Tibial nerve (tissue), 4 donors: ENCODE measurements at places on chromosomes 3 and 15.

GRCh38 chr3:15310491-15311370, 21.7 kb downstream of the SH3BP5 start:
- DNase-seq = no peak

DNA sequence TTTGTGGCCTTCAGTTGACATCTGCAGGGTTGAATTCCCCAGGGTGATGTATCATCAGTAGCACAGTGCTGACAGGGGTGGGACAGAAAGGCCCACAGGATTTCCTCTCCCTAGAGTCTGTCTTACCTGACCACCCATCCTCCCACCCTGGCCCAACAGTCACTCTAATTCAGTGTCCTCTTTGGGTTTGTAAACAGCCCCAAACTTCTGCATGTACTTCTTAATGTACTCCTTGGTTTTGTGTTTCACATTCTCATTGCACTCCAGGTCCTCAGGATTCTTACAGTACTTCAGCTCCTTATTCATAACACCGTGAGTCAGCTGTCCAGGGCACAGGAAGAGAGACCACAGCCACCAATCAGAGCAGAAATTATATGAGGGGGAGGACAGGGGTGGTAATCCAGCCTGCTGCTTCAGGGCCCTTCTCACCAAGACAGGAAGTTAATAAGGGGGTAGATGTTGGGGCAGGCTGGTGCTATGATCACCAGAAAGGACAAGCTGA, 37.5 kb downstream of the NBEAL2 start:
- no peak for DNase-seq

DNA sequence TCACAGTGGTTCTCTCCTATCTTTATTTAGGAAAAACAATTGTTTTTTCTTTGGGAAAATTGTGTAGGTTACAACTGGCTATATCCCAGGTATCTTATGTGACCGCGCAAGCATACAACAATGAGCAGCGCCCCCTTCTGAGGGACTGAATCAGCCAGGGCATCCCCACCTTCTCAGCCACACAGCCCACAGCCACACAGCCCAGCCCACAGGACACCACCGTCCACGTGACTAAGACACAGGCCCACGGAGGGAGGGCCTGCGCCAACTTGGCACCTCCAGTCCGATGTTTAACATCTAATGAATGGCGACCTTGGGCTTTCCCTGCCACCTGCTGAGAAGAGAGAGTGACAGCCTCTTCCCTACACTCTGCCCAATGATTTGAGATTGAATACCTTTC, 68.1 kb downstream of the ATP10A start:
- no peak for DNase-seq

GRCh38 chr3:152190636-152191183, 78.0 kb upstream of the MBNL1 start:
- DNase-seq = no peak

GRCh38 chr3:189637750-189638149, 6.6 kb downstream of the TP63 start:
- DNase-seq = no peak

GRCh38 chr3:52873433-52874159, 23.8 kb downstream of the STIMATE start:
- DNase-seq = no peak

- no peak for DNase-seq
Measured at GRCh38 chr3:196216681-196217211, 412 bp downstream of the SLC51A start.

GRCh38 chr3:160569894-160570652, 4.7 kb upstream of the KPNA4 start:
- no peak for DNase-seq

GRCh38 chr3:71384388-71384787, 199.1 kb downstream of the FOXP1 start:
- DNase-seq = no peak

DNA sequence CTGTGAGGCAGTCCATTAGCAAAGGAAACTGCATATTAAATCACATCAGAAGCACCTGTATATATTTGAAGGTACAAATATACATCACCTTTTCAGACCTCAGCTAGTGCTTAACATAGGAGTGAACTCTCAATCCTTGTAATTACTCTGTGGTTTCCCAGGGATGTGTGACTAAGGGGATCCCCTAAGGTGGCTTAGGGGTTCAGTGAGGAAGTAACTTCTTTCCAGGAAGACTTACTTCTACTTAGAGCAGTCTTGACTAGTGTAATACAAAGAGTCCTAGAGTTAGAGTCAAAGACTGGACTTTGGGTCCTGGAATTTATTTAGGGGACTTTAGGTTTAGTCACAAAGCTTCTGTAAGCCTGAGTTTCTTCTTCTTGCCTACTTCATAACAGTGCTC, 8.7 kb upstream of the SUMF1 start:
- no peak for DNase-seq

- DNase-seq = no peak
Measured at GRCh38 chr3:137767538-137768360, 3.6 kb downstream of the SOX14 start.

- no peak for DNase-seq
Measured at GRCh38 chr3:41331041-41331440, 131.7 kb downstream of the CTNNB1 start.

DNA sequence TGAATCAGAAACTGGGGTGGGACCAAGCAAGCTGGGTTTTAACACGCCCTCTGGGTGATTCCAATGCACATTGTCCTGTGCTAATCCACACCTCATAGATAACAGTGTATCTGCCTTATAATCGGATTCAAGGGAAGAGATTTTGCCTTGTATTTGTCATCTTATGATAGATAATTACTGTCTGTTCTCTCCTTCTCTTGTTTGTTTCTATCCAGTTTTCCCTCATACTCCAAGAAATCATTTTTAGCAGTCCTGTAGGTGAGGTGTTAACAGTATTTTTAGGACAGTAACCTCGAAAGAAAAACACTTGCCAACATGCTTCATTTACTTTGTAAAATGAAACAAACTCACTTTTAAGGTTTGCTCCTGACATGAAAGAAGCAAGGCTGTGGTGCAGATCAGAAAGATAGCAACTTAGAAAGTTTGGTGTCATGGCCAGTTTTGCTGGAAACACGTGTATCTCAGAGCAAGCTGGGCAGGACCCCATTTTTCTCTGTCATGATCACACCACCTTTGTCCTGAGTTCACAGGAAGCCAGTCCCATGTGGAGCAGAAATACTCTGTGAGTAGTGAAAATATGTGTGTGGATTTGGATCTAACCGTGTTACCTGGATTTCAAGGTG, 72.6 kb downstream of the TRAK1 start:
- DNase-seq = no peak

DNA sequence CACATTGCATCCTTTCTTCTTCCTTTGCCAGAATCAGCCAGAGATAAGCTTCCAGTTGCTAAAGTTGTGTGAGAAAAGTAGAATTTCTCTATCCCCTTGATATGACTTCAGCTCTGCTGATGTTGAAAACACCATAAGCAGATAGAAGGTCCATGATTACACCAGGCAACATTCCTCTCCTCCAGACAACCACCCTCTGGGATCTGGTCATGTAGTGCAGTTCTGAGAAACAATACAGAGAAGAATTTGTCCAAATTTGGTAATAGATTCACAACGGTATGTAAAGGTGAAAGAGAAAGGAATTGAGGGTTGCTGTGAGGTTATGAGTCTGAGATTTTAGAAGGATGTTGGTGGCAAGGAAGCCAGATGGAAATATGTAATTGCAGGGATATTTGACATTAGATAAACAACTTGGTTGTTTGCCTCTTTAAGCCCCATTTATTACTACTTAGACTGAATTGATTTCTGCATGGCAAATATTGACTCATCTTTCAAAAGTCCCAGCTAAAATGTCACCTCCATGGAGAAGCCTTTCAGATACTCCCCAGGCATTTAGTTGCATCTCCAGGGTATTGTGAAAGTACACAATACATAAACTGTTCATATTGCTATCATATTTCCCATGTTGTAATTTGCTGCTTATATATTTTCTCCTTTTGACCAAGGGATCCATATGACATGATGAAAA, 134.9 kb downstream of the GAP43 start:
- DNase-seq = no peak

DNA sequence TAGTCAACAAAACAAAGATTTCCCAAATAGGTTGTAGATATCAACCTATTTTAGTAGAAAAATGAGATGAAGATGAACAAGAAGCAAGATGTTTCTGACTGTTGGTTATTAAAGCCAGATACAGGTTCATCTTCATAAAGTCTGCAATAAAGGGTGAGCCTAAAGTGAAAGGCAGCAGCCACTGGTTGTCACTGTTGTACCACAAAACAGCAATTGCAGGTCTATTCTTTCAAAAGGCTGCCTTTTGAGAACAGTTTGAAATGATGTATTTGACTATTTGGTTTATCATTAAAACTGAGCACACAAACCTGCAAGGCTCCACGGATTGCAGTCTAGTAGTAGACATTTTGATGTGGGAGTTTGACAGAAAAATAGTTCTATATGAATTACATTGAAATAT, 543.4 kb downstream of the GBE1 start:
- no peak for DNase-seq

GRCh38 chr3:167862104-167862730, 126.7 kb downstream of the SERPINI1 start:
- no peak for DNase-seq

GRCh38 chr3:112261742-112262141, 32.3 kb downstream of the SLC9C1 start:
- no peak for DNase-seq

DNA sequence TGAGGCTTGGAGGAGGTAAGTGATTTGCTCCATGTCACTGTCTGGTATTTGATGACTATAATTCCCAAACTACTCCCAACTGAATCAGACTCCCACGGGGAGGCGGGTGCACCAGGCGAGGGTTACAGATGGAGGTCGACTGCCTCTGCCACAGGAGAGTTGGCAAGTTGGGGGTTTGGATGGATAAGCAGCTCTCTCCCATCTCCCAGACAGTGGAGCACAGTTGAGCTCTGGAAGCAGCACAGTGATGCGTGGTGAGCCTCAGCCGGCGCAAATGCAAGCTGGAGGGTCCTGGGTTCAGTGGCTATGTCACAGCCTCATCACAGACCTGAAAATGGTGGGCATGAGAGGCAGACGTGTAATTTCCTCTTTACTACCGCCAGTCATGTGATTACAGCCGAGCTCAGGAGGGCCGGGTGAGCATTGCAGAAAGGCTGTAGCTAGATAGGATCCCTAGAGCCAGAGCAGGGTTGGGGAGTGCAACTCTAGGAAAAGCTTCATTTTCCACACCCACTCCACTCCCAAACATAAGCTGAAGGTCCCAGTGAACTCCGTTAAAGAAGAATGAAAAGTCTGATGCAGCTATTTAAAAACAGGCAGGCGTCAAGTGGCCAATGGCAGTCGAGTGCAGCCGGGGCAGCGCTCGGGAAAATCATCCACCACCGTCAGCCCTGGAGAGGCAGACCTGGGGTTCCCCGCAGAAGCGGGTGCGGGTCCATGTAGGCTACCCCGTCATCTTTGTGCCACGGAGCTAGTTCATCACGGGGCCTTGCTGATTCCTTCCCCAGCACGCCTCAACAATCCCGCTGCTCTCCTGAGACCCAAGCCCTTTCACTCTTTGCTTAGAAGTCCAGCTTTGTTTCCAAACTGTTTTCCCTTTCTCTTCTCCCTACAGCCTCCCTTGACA, 33.3 kb upstream of the VPS8 start:
- DNase-seq = no peak

DNA sequence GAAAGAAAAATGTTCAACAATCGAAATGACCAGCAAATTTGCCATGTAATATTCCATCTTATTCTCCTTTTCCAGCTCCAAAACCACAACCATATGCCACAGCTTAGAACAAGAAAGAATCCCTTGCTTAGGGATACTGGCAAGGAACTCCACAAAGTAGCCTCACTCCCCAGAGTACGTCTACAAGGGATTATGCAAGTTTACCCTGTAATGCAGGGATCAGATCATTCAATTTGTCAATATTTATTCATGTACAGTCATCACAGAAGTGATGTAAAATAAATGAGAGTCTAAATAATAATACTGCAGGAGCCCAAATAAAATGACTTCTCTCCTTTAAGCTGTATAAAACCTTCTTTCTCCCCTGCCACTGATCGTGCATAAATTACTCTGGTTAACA, 23.5 kb upstream of the MYO1E start:
- DNase-seq = no peak

- no peak for DNase-seq
Measured at GRCh38 chr3:12638105-12638504, 25.8 kb downstream of the RAF1 start.

DNA sequence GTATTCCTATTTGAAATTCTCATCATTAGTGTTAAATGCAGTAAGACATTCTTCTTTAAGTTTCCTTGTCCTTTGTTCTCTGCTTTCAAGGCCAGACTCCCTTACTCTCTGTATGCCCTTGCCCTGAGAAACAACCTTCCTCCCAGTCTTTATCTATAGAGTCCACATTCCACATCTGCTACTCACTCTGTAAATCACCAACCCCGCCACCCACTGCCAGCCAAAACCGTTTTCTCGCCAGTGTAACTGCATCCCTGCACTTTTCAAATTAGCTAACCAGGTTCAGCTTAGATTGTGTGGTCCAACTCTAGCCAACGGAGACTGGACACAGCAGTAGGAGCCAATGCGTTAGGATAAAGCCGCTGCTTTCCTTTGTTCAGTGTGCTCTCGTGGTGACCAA, 402.4 kb upstream of the PDZRN3 start:
- DNase-seq = no peak

GRCh38 chr3:193922034-193922774, 213.7 kb upstream of the HES1 start:
- no peak for DNase-seq

- no peak for DNase-seq
Measured at GRCh38 chr3:4740397-4741105, 238.7 kb upstream of the BHLHE40 start.

DNA sequence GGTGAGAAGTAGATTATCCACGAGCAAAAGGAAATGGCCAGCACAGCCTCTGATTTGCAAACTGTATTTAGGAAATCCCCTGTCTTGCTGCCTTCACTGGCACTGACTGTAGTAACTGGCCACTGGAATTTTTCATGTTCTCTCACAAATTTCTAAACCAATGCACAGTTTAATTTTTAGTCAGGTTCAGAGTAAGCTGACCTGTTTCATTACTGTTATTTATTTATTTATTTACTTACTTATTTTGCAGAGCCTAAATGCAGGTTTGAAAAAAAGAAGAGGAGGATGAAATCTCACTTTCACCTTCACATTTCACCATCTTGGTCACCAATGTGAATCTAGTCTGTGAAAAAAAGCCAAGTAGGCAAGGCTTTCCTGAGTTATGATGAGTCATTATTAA, 291.0 kb downstream of the PLOD2 start:
- DNase-seq = no peak

DNA sequence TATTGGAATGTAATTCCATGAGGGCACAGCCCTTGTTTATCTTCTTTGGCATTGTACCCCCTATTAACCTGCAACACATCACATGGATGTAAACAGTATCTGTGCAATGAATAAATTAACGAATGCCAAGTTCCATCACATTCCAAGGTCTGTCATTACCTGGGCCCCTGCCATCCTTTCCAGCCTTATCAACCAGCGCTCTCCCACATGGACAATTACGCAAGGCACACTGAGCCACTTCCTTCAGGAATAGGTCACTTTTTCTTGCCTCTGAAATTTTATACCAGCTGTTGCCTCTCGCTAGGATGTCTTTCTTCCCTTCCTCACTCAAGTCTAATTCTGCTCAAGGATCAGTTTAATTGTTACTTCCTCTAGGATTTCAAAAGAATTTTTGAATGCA, 1051.8 kb upstream of the CFAP20DC start:
- DNase-seq = no peak

GRCh38 chr15:96693990-96694517, 363.6 kb downstream of the NR2F2 start:
- DNase-seq = no peak

- no peak for DNase-seq
Measured at GRCh38 chr3:64306745-64307144, 81.5 kb upstream of the PRICKLE2 start.
